Activated naive CD4-positive, alpha-beta T cell (primary cell): ENCODE measurements at places on chromosomes 7 and 10.

DNA sequence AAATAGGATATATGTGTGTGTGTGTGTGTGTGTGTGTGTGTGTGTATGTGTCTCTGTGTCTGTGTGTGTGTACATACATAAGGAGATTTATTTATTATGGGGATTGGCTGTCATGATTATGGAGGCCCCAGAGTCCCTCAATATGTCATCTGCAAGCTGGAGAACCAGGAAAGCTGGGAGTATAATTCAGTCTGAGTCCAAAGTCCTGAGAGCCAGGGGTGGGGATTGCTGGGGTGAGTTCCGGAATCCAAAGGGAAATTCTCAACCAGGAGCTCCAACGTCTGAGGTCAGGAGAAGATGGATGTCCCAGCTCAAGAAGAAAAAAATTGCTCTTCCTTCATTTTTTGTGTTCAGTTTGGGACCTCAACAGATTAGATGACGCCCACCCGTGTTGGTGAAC lies 50.7 kb upstream of the PLPP4 start:
- no peak for DNase-seq

- DNase-seq = no peak
Measured at GRCh38 chr7:83691095-83691494, 42.2 kb upstream of the SEMA3E start.

DNA sequence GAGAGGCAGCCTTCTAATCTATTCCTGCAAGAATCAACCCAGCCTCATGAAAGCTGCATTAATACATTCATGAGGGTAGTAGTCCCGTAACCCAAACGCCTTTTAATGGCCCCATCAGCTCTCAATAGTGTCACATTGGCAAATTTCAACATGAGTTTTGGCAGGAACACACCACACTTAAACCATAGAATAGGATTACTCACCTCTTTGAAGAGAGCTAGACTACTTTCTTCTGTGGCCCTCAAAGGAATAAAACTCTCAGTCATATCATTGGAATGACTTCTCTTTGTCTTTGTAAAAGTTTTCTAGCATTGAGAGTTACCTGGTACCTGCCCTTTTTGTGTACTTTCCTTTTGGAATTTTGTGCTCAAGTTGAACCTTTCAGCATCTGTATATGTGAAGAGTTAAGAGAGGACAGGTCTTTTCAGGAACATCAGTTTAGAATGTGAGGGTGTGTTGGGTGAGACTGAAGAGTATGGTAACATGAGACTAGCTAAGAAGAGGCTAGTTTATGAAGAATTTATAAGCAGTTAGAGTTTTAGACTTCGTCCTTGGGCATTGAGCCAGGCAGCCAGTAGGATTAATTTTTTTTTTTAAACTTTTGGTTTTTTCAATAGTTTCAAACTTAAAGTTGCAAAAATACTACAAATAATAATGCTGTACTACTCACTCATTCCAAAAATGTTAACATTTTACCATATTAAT lies 92.6 kb downstream of the MLLT10 start:
- DNase-seq = no peak

DNA sequence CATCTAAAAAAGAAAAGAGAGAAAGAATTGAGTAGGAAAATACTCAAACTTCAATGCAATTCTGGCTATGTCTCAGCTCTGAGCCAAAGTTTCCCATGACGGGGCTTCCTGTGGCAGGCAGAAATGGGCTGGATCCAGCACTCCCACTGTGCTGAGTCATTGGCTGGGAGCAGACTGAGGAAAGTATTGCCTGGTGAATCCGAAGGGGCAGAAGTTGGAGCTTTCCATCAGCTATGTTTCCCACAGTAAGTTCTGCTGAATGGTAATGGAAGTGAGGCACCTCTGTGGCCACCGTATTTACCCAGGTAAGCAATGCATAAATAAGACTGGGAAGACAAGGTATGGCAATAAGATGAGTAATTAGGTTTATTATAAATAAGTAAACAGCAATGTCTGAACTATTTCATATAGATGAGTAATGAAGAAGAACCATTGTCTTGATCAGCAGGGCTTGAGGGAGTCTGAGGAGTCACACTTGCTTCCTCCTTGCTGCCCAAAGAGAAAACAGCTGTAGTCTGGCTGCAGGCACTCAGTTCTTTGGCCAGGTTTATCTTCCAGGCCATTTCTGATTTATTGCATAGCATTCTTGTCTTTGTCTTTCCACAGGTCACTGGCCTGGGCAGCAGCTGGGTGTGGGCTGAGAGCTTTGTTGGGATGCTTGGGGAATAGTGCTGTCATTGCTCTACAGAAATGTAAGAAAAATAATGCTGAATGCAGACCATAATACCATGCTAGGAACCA lies 255.3 kb downstream of the DNAJB9 start:
- no peak for DNase-seq

- no peak for DNase-seq
Measured at GRCh38 chr7:157795643-157796042, 458.8 kb downstream of the DNAJB6 start.

- no peak for DNase-seq
Measured at GRCh38 chr7:130268463-130269317, 2.0 kb downstream of the CPA2 start.

- no peak for DNase-seq
Measured at GRCh38 chr10:122157451-122157850, 113.6 kb upstream of the BTBD16 start.

DNA sequence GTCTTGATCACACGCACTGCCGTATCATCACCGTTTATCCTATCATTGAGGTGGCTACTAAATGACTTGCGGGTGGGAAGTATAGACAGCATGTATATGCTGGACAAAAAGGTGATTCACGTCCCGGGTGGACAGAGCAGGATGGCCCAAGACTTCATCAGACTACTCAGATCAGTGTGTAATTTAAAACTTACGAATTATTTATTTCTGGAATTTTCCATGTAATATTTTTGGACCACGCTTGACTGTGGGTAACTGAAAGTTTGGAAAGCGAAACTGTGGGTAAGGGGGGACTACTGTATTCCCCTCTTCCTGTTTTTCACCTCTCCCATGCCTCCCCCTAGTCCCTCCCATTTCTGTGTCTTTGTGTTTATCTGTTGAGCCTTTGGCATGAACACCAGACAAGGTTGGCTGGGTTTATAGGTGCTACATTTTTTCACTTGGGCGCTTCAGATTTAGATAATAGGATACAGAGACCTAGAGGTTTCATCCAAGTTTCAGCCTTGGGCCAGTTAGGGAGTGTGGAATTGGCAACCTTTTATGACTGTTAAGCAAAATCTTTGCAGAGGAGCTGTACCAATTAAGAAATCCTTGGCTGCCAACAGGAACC lies 55.8 kb downstream of the RBM20 start:
- DNase-seq = no peak

DNA sequence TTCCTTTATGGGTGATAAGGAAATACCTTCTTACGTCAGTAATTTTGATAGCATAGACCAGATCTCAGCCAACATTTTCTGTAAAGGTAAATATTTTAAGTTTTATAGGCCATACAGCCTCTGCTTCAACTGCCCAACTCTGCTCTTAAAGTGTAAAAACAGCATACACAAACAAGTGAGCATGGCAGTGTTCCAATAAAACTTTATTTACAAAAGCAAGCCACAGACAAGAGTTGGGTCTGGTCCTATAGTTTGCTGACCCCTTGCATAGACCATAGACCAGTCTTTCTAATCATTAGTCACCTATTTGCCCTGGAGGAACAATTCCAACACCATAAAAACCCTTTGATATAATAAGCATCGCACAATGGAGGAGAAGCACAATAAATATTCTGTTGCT lies 398.8 kb downstream of the SFMBT2 start:
- DNase-seq = no peak

DNA sequence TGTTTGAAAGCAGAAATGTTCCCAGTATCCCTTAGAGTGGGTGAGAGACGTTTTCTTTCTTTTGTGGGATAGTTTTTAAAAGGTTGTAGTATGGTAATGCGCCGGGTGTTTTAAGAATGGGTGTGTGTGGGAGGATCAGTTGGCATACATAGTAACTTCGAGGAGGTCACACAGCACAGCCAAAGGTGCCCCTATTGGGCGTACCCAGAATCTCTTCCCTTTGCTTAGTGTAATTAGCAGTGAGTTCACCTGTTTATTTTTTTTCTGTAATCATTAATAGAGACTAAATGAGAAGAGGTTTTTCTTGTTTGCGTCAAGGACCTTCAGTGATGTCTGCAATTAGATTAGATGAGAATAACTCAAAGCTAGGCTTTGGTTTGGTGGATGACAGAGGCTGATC lies 1.5 kb downstream of the PLEKHA8 start:
- DNase-seq = no peak

DNA sequence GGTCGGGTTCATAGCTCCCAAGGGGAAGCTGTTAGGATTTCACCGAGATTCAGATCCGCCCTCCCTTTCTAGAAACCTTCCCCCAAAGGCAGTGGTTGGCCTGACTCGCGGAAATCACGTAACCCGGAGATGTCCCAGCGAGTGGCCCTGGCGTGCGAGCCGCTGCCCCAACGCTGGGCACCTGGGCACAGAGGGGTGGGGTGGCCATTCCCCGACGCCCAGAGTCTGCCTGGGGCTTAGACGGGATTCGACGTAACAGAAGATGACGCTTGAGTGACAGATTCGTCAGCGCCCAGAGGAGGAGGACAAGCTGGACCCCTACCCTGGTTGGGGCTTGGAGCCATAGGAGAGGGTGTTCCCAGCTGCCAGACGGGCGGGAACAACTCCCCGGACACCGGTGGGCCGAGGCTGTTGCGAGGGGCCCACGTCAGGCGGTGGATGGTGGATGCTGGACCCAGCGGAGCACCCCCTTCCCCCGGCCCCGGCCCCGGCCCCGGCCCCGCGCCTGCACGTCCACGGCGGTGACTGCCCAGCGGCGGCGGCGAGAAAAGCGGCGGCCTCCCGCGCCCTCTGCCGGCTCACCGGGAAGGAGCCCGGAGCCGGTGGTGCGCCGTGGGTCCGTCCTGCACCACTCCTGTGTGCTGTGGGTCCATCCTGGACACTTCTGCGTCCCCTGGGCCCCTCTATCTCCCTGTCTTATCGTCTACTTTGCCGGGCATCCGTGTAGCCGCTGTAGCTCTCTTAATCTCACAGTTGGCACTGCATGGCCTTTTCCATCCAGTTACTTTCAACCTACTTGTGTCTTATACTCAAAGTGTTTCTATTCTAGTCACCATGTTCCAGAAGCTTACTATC lies 35.4 kb upstream of the KNDC1 start:
- no peak for DNase-seq

DNA sequence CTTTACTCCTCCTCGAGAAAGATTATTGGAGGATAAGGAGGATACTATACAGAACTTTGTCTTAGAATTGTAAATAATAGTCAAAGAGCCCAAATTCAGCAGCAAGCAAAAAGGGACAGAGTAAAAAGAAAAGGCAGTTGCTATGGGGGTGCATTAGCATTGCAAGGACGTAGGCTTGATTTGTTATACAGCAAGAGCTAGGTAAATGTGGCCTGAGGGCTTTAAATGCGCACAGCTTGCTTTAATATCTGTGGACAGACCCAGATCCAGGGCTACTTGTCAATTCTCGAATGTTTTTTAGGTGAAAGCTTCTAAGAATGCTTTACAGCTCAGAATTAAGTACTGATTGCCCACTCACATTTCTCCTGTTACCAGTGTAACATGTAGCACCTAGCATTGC lies 58.5 kb downstream of the CELF2 start:
- no peak for DNase-seq

DNA sequence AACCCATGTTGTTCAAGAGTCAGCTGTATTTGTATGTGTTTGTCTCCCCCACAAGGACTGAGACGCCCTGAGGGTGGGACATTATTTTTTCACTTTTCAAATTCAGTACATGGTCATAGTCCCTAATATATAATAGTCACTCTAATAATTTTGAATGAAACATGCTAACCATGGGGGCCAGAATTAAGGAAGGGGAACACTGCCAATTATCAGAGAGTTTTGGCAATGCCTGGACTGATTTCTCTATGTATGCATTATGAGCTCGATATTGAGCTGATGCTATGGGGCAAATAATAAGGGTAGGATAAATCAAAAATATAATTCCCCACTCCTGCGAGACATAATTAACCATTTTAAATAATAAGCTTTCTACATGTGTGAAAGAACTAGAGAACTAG lies 87.4 kb downstream of the CPED1 start:
- DNase-seq = no peak

GRCh38 chr10:61931620-61932332 lies 30.3 kb downstream of the ARID5B start:
- DNase-seq = no peak

DNA sequence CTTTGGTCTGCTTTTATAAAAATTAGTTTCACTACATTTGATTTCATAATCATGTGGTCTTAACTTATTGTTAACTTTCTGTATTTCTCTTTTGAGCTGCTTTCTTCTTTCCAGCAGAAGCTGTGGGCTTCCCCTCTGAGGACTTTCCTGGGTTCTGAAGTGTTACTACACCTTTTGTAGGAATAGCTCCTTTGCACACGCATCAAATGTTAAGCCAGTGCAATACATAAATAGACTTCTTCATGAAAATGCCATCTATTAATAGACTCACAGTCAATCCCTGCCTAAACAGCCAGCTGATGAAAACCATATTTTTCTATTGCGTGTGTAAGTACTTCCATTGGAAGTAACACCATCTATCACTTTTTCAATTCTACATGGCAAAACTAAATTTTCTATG lies 1.5 kb downstream of the ABCB4 start:
- no peak for DNase-seq

DNA sequence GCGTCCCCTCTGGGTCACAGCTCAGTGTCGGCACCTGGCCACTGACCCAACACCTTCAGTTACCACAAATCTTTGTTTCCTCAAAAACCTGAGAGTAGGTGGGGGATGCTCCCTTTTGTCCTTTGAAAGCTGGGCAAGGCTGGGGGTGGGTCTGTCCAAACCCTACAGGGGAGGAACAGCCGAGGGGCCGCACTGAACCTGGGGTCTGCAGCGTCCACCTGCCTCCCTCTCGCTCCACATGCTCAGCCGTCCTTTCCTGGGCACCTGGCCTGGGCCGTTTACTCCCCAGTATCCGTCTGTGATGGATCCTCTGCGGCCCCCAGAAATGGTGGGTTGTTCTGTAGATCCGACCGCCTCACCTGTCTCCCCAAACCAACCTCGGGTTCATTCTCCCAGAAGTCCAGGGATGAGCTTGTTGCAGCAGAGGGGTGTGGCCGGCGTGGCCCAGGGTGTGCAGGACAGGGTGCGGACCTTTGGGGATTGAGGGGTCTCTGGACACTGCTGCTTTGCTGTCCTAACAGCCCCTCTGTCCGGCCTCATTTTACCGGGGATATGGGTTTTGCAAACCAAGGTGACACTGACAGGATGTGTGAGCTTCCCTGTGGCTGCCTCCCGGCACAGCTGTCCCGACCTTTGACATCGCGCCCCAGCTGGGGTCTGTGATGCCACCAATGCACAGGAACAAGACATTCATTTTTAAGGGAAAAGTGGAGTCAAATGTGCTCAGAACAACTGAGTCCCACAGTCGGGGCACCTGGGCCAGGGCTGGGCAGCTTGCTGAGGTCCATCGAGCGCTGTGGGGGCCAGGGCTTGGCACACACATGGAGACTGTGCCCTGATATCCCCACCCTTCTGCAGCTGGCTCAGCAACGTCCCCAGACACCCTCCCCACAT lies 115.9 kb downstream of the VIPR2 start:
- DNase-seq = no peak

- DNase-seq = no peak
Measured at GRCh38 chr7:65926588-65926987, 53.7 kb downstream of the VKORC1L1 start.

- DNase-seq = no peak
Measured at GRCh38 chr7:96300986-96301385, 20.9 kb downstream of the SLC25A13 start.

GRCh38 chr10:49655099-49655498 lies 24.4 kb upstream of the C10orf53 start:
- no peak for DNase-seq
